CD14-positive monocyte (primary cell): ENCODE measurements at places on chromosomes 12 and 14. TPM values are rescaled to one million over a fixed set of nuclear protein-coding genes. Genes with fewer than 3 reads are reported as not detected.
A peak's percentile ranks its signal among the peaks of the same experiment; 100 is the strongest.

The POTEG gene
- not detected for polyA plus RNA-seq

The HIGD1C gene
- polyA plus RNA-seq = not detected in 2 replicates

The SSPN gene
- polyA plus RNA-seq = not detected

The TSPAN9 gene
- polyA plus RNA-seq = 0.34 TPM

GRCh38 chr14:94046696-94047250, 20.6 kb downstream of the OTUB2 start:
- no peaks in the 10 kb centered on the region for H3K27me3 ChIP-seq
- peaks cover 59% of the 10 kb centered on the region for H3K36me3 ChIP-seq
- H3K27ac ChIP-seq = no peak overlapping the region
- H3K4me3 ChIP-seq = no peak overlapping the region
- H3K4me1 ChIP-seq = no peaks in the 10 kb centered on the region
- DNase-seq = peak; percentile 2

DNA sequence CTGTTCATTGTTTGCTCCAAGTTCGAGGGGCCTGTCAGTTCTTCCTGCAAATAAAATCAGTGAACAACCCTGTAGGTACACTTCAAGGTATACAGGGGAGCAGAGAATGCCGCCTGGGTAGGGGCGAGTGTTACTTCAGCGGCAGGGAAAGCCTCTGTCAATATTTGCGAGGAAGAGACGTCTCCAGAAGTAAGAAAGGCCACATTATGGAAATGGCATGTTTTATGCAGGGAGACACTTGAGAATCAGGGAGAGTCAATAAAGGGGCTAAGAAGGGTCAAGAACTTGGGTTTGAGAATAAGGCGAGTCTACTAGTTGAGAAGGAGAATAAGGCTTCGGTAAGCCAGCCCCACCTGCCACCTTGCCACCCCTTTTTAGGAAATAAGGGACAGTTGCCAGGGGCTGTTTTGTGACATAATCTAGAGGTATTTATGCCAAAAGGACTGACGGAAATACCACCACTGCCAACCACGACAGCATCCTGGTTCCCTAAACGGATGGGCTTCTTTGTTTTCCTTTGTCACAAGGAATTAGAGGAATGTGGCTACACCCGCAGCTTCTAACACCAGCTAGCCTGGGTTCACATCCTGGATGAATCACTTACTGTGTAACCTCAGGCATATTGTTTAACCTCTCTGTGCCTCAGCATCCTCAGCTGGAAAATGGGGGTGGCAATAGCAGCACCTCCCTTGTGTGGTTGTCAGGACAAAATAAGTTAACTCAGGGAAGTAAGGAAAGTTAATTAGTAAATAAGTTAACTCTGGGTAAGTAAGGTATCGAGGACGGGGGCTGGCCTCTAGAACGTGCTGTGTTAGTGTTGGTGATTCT, 67.7 kb downstream of the EID3 start:
- peaks cover 12% of the 10 kb centered on the region for H3K4me1 ChIP-seq
- no peaks in the 10 kb centered on the region for H3K27me3 ChIP-seq
- H3K27ac ChIP-seq = no peak overlapping the region
- DNase-seq = no peak
- H3K36me3 ChIP-seq = no peaks in the 10 kb centered on the region
- no peak overlapping the region for H3K4me3 ChIP-seq

DNA sequence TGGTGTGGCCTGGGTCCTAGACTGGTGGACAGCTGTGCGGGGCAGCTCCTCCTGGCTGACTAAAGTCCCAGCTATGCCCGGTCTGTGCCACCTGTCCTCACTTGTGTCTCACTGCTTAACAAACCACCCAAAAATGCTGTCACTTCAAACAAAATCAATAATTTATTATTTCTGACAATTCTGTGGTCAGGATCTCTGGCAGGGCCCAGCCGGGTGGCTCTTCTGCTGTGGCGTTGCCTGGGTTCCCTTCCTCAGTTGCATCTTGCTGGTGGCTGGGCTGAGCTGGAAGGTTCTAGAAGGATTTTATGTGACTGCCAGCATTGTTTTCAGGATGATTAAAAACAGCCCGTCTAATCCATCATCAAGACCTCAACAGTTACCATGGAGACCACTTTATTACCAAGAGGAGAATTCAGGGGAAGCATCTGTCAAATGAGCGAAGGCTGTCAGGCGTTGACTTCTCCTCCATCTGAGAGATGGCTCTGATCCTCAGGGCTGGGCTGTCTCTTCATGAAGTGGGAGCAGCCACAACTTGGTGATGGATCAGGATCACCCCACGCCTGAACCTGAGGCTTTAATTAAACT, 280.6 kb upstream of the SFSWAP start:
- no peak overlapping the region for H3K27ac ChIP-seq
- H3K27me3 ChIP-seq = peaks cover 20% of the 10 kb centered on the region
- H3K36me3 ChIP-seq = no peaks in the 10 kb centered on the region
